ENCODE measurements at places on chromosomes 4 and X.

DNA sequence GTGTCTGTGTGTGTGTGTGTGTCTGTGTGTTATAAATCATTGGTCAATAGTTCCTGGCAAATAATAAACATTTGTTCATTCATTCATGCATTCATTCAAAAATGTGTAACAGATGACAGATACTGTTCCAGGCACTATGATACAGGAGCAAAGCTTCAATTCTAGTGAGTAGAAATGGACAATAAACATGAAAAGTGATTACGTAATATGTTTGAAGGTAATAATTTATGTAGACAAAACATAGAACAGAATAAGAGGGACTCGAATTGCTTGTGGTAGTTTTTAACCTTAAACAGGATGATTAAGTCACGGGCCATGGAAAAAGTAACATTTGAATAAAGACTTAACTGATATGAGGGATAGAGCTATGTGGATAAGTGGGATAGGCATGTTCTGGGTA is 90.1 kb upstream of the MAGEC2 start:
- no peak for DNase-seq

DNA sequence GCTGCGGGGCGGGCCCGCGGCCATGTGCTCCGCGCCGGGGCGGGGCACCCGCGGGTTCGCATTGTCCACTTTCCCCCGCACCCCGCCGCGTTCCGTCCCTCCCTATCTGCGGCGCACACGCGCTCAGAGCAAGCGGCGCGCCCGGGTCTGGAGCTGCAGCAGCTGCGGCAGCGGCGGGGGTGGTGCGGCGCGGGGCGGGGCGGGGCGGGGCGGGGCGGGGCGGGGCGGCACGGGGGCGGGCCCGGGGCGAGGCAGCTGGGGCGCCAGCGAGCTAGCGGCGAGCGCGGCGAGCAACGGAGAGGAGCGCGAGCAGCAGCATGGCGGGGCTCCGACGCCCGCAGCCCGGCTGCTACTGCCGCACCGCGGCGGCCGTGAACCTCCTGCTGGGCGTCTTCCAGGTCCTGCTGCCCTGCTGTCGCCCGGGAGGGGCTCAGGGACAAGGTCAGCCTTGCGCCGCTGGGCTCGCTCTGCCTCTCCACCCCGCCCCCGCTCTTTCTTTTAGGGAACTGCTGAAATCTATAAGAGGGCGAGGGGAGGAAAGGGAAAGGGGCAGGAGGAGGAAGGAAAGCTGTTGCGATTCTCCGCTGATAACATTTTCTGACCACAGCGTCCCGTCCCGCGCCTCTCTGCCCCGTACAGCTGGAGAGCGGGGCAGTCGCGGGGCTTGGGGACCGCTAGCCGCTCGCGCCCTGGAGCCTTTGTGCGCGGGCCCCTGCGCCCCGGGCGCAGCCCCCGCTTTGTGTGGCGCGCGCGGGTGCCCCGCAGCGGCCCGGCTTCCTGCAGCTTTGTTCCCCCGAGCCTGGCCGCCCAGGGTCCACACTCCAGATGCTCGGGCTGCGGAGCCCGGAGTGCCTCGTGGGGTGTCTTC is at the start of gene TMEM131L:
TSS of gene TMEM131L (plus strand) at position 280 of the 868 bp plus-strand sequence. CDS start at position 318, 38 bp downstream.
- DNase-seq, result peak; percentile 66

DNA sequence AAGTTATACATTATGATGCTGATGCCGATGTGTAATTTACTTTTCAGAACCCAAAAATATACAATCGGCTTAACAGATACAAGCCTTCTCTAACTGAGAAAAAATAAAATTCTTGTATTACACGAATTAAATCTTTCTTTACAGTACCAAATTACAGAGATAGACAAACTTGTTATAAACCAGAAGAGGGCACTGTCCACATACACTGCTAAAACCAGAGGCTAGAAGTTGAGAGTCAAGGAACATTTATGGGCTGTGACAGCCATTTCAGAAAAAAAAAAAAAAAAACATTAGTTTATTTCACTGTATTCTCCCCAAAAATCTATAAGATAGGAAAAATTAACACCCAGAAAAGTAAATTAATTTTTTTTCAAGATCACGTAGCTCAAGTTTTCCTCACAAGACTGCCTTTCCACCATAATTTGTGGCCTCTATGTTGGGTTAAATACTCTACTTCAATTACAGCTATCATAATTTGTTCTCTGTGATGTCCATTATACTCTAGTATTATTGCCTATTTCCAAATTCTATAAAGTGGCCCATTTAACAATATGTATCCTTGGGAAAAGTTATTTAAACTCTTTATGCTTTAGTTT is 12.0 kb downstream of the EREG start:
- peak; percentile 79 for DNase-seq

DNA sequence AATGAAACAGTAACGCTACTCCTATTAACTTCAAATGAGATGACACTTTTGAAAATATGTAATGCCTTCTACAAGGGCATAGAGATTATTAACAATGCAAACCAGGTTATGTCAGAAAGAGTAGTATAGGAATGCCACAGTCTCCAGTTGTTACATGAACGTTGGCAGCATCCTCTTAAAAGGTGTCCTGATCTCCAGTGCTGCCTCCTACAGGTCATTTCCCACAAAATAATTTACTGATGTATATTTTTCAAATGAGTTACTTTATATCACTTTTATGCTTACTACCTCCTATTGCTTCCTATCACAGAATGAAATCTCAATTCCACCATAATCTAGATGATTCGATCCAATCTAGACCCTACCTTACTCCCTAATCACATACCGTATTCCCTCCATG is 195.2 kb upstream of the EPHA5 start:
- DNase-seq, result peak; percentile 35

DNA sequence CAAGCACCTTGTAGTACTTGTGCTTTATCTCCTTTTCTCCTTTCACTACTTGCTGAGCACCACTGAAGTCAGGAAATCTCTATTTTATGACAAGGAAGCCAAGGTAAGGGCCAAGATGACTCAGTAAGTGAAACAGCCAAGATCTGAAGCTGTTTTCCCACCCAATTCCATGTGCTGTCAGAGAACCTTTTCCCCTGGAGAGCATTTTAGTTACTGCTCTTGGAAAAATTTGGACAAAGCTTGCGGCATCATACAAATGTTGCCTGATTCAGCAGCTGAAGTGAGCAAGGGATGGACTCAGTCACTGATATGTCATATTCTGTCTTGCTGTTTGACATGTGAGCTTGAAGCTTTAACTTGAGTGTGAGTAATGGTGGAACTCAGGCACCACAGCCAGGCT is 391.4 kb downstream of the RAB28 start:
- peak; percentile 48 for DNase-seq

DNA sequence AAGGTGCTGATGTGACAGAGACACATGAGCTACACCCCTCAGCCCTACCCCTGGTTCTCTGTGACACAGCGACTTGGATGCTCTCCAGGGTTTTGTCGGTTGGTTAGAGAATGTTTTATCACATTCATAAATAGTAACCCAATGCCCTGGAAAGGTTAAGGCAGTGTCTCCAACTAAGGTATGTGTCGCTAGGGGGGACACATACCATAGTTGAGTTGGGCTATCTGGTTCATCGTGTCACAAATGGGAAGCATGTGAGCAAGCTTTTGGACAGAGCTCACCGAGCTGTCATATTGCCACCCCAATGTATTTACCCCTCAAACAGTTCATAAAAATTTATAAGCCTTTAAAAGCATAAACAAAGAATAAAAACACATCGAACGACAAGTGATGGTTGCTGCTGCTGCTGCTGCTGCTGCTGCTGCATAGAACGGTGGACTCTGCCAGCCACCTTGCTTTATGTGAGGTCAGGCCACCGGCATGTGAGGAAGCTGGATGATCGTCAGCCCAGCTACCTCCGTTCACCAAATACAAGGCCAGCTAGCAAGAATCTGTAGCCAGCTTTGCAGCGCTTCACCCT is 55.9 kb downstream of the STOX2 start:
- no peak for DNase-seq

GRCh38 chr4:187444061-187444460 is 551.5 kb upstream of the ZFP42 start:
- peak; percentile 1 for DNase-seq

DNA sequence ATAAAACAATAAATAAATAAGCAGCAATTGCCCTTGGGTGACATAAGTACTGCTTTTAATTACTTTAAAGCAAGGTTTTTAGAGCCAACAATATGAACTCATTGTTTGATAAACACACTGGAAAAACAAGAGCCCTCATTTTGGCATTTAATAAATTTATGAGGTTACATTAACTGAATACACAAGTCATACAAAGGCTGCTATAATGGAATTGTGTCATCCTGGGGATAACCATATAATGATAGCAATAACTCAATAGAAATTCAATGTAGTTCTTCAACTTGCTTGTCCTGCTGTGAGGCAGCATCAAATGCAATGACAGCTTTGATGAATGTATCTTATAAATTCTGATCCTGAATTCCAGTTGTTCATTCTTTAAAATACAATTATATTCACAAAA is 1512.5 kb downstream of the STIM2 start:
- DNase-seq, result no peak

DNA sequence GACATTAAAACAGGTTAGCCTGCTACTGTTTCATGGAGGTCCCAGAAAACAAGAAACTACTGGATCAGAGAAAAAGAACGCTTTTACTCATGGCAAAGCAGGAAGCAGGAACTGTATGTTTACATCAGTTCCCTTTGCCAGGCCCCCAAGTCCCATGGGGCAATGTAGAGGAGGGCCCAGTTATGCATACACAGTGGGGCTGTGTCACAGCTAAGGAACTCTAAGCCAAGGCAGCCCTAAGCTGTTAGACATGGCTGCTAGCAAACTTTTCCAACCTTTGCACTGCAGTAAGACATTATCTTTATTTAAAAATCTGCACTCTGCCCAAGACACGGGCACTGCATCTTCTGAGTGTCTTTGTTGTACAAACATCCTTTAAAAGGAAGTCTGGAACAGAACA is 975.8 kb downstream of the C4orf33 start:
- DNase-seq, result no peak

- no peak for DNase-seq
Observed at GRCh38 chrX:144918936-144919335, 328.4 kb upstream of the SPANXN1 start.

DNA sequence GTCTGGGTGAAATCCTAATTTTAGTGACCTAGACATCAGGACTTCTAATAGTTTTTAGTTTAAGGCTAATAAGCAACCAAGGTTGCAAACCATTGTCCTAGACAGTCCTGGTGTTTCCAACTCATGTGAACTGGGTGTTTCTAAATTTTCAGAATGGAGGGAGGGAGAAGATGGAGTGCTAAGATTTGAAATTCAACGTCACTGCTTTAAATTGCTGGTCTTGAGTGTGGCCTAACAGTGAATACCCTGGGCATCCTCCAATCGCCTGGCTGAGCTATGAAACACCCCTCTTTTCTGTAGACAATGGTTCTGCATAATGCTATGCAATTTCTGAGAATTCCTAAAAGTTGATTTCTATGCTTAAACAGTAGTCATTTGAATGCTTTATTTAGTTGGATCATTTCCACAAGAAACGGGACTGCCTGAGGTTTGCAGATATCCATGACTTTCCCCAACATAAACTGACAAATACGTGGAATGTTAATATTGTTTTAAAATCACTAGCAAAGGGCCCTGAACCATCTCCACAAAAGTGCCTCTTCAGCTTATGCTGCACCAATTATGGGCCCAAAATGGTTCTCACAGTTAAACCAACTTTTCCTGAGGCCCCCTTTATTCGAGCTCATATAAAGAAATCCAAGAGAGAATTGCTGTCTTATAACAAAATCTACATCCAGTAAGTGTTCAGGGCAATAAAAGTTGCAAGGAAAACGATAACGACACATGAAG is 1.1 kb downstream of the FBXL5 start:
- peak; percentile 68 for DNase-seq

- DNase-seq, result peak; percentile 36
Observed at GRCh38 chr4:65831828-65832227, 161.5 kb upstream of the EPHA5 start.

DNA sequence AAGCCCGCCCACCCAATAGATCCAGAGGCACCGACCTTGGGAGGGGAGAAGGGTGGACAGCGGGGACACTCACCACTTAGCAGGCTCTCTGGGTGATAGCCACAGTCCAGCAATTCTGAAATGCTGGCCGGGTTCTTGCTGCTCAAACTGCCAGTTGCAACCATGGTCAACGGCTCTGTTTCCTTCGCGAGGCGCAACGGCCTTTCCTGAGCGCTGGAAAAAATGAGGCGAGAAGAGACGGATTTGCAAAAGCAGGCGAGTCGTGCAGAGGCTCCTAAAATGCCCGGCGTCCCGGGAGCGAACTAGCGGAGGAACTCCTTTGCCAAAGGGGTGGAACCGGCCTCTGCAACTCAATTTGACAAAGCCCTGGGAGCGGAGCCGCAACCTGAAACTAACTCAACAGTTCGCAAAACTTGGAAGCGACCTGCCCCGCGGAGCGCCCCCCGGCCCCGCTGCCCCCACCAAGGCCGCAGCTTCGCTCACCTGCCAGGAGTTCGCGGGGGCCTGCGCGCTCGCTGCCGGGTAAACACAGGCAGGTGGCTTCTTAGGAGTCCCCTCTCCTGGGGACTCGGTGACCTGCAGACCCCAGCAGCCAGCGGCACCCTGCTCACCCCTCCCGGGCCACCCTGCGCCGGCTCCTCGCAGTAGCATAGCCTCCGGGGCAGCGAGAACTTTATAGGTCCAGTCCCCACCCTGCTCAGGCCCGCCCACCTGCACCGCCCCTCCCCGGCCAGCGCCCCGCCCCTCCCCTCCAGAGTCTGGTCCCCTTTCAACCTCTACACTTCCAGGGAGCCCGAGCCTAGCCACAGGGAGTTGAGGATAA is at the start of gene DDIT4L:
TSS of gene DDIT4L (minus strand) at position 649 of the 823 bp plus-strand sequence. CDS start at position 164, 485 bp downstream.
- peak; percentile 53 for DNase-seq

DNA sequence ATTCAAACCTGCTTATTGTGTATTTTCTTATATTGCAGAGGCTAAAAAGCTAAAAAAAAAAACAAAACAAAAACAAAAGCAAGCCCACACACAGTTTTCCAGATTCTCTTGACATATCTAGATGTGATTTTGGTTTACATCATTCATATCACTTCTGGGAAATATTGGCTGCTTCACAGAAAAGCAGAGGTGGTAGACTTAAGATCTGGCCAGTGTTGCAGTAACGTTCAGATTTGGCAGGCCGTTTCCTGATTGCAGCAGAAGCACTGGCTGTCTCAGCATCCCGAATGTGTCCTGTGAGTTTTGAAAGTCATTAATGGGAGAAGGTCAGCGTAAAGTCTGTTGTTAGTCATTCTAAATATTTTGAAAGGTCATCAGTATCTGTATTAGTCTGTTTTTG is 2062.0 kb downstream of the ARAP2 start:
- DNase-seq, result peak; percentile 59

- DNase-seq, result no peak
Observed at GRCh38 chr4:41106081-41106480, 108.3 kb downstream of the APBB2 start.

GRCh38 chr4:186979961-186980745 is 256.5 kb upstream of the FAT1 start:
- DNase-seq, result no peak

DNA sequence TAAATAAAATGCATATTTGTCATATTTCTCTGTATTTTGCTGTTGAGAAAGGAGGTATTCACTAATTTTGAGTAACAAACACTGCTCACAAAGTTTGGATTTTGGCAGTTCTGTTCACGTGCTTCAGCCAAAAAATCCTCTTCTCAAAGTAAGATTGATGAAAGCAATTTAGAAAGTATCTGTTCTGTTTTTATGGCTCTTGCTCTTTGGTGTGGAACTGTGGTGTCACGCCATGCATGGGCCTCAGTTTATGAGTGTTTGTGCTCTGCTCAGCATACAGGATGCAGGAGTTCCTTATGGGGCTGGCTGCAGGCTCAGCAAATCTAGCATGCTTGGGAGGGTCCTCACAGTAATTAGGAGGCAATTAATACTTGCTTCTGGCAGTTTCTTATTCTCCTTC is 3.3 kb downstream of the HTT start:
- no peak for DNase-seq
